ENCODE measurements at places on chromosomes 5 and 9.

- DNase-seq = no peak
These were observed 133.5 kb upstream of the DAP start for GRCh38 chr5:10894445-10895054.

DNA sequence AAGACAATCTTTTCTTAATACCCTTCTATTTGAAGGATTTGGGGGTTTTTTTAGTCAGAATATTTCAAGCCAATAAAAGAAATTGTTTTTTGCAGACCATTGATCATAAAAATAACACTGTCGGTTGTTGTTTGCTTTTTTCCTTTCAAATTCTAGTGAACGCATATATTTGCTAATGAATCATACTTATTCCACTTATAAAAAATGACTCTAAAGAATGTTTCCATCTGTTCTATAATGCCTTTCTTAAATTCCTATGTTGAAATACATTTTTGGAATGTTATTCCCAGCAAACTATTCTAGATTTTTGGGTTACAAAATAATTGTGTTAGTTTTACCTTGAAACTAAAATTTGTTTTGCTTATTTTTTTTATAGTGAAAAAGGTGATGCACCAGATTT is 32.2 kb downstream of the CWC27 start:
- DNase-seq = no peak

- DNase-seq = no peak
These were observed 60.1 kb downstream of the MAT2B start for GRCh38 chr5:163565492-163565891.

GRCh38 chr5:171601266-171601881 is 181.9 kb downstream of the FGF18 start:
- DNase-seq = no peak

DNA sequence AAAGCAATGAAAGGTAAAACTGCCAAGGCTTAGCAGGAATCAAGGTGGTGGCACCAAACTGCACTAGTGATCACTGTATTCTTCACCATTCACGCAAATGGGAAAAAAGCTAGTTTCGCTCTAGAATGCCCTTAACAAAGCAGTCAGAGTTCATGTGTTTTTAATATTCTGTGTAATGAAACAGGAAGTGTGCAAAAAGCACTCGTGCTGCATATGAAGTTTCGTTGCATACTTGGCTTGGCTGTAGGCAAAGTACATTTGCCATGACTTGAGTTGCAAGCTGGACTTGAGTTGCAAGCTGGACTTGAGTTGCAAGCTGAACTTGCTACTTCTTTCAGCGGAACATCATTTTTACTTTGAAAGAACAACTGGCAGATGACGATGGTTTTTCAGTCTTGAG is 55.4 kb downstream of the FOXI1 start:
- no peak for DNase-seq

DNA sequence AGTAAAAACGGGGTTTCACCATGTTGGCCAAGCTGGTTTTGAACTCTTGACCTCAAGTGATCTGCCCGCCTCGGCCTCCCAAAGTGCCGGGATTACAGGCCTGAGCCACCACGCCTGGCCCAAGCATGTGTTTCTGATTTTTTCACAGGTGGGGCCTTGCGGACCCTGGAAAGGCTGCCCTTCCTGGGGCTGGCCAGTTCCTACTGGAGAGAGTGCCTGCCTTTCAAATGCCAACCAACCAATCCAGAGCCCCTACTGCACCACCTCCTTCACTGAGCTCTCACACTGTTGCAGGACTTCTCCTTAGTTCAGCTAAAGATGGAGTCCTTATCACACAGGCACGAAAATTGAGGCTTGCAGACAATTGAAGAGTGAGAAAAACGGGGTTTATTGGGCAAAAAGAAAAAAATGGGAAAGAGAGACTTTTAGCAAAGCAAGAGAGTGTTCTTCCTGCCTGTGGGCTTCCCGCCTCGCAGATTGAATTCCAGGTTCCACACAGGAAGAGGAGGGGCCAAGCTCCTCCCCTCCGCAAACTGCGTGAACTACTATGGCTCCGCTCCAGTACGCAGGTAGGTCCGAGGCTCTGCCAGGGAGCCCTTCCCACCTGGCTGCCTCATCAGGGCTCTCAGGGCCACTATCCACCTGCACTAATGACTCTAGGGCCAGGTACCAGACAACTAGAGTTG is 8.3 kb upstream of the CMBL start:
- no peak for DNase-seq

DNA sequence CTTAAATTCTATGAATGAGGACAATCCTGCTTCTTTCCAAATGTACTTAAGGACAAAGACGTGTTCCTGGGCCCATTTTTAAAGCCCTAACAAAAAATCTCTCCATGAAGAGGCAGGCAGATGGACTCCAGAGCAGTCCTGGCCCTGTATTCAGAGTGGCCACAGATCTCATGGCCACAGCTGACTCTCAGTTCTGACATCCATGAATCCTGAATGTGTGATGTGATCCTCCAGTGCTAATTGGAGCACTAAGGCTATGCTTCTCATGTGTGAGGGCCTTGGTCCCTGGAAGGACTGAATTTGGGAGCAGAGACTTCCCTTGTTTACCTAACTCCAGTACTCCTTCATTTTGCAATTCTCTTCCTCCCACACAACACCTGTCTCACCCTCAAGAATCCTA is 373.0 kb downstream of the AGTPBP1 start:
- DNase-seq = no peak

DNA sequence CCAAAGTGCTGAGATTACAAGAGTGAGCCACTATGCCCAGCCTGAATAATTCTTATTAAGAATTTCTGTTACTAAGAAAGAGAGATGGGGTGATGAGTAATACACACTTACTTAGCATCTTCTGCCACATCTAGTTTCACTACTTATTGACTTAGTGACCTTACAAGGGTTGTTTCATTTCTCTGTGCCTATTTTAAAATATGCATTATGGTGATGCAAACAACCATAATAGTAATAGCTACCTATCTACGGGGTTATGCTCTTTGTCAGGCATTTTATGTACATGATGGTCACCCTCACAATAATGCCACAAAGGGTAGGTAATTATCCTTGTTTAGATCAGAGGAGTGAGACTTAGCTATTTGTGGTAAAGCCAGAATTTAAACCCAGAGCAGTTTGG is 499.0 kb upstream of the SGCD start:
- no peak for DNase-seq

GRCh38 chr9:101387871-101388506 is 3.2 kb upstream of the BAAT start:
- DNase-seq = no peak
